ENCODE measurements at places on chromosomes 2 and 18.

DNA sequence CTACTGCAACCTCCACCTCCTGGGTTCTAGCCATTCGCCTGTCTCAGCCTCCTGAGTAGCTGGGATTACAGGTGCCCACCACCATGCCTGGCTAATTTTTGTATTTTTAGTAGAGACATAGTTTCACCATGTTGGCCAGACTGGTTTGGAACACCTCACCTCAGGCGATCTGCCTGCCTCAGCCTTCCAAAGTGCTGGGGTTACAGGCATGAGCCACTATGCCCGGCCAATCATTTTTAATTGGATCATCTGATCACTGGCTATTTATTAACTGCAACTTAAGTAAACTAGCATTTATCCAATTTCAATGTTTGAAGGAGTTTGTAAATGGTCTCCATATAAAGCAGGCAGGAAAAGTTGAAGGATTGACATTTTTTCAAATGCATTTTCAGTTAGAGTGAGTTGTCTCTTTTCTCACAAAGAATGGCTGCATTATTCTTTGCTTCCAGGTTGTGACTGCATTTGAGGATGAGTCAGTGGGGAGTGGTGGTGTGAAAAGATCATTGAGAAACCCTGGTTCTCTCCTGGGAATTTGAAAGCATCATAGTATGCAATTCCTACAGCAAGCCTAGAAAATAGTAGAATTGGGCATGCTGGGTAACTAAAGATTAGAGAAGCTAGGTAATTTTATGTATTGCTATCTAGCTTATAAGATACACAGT is 431.1 kb upstream of the ZEB2 start:
- no peak for DNase-seq

GRCh38 chr2:231869704-231870103 is 56.5 kb downstream of the NPPC start:
- no peak for DNase-seq

GRCh38 chr2:166341426-166341825 is 34.3 kb downstream of the SCN9A start:
- DNase-seq: no peak

GRCh38 chr2:207484444-207485391 is 45.0 kb upstream of the CREB1 start:
- DNase-seq: peak; percentile 52

- no peak for DNase-seq
These were observed 275.3 kb downstream of the GALR1 start for GRCh38 chr18:77524909-77525308.

- DNase-seq: no peak
These were observed 54.8 kb upstream of the CREB1 start for GRCh38 chr2:207474863-207475485.

- DNase-seq: no peak
These were observed 86.8 kb downstream of the METTL8 start for GRCh38 chr2:171346723-171347557.

DNA sequence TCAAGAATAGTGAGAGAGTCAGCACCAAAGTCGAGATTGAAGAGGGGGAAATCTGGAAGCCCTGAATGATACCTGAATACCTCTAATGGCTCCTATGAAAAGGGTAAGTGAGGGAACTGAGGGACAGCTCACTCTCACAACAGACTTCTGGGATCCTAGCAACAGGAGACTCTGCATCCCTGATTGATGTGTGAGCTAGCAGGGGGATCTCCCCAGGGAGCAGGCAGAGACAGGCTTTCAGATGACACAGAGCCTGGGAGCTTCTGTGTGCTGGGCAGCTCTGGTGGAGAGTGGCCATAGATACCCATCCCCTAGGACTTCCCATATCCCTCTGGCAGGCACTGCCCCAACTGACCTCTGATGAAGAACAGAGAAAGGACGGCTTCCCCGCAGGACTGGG is 206.2 kb downstream of the EXOC6B start:
- DNase-seq: no peak

GRCh38 chr2:18752667-18753422 is 163.5 kb upstream of the NT5C1B start:
- DNase-seq: no peak

DNA sequence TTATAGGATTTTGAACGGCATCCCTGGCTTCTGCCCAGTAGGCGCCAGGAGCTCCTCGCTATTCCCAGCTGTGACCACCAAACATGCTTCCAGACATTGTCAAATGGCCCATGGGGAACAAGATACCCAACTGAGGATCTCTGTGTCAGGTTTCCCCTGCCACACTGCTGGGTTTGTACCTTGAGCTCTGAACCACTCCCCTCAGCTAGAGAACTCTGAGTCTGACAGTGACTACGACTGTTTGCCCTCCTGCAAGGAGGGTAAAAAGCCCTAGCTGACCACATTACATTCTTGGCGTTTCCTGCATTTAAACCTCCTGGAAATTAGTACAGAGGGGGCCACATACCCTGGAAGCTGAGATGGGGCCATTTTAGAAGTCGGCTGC is 12.4 kb downstream of the LRRFIP1 start:
- DNase-seq: no peak

- DNase-seq: no peak
These were observed 149.1 kb downstream of the GREB1L start for GRCh38 chr18:21391074-21391673.

- DNase-seq: no peak
These were observed 84.0 kb upstream of the RFX8 start for GRCh38 chr2:101558740-101559525.

GRCh38 chr18:850960-851359 is 38.9 kb upstream of the YES1 start:
- DNase-seq: no peak

DNA sequence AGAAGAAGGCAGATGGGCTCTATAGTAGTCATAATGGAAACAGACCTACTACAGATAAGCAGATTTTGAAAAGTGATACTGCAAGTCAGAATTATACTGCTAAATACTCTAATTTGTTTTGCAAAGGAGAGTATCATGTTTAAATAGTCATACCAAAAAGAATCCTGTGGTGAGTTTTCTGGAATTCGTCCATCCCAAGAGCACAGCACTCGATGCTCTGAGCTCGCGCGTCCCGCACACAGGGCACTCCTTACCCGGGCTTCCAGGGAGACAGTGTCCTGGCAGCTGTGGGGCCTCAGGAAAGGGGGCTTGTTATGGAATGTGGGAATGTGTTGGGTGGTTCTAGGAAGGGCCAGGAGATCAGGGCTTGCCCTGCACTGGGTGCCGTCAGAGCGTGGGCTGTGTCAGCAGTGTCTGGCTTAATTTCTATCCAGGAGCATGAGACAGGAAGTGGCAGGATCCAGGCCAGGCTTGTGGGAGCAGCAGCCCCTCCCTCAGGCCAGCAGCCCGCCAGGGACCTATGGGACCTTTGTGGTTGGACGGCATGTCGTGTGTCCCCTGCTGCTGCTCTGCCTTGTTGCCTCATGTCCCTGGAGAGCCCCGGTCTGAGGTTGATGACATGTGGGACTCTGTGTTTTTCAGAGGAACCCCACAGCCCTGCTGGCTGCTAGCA is 193.2 kb upstream of the TPO start:
- no peak for DNase-seq

DNA sequence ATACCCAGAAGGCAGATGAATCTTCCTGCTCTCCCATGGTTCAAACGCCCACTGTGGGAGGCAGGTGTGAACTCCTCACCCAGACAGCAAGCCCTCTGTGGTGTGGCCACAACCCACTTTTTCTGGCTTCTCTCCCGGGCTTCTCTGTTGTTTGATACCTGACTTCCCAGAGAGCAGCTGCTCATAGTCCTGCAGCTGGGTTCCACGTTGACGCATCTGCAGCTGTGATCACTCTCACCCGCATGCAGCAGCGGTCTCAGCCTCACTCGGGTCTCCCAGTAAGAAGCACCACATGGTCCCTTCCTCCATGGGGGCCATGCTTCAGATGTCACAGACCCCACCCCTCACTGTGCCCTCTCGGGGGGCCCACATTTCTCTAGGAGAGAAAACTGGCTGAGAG is 3.5 kb downstream of the ASPRV1 start:
- DNase-seq: no peak

DNA sequence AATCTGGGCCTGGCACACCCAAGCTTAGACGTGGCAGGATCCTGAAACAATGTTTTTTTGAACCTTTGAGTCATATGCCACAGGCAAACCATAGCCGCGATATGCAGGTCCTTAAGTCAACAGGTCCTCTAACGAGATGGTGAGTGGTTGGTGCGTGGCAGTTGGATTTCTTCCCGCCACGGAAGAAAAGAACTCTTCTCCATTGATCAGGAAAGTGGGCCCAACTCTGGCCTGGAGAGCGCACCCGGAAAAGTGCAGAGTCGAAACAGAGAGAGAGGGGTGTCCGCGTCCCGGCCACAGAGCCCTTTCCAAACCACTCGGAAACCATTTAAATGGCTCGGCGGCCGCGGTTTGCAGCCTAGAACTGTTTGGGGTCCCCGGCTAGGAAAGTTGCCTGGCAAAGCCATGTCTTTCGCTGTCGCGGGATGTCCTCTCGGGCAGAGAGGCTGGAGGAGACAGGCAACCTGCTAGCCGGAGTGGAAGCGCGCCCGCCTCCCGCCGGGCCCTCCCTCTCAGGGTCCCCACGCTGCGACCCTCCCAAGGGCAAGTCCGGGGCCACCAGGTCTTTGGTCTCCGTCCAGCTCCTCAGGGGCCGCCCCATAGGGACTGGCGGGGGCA is 777 bp downstream of the GALNT3 start:
- no peak for DNase-seq

- no peak for DNase-seq
These were observed 197.2 kb downstream of the PID1 start for GRCh38 chr2:229073935-229074334.

DNA sequence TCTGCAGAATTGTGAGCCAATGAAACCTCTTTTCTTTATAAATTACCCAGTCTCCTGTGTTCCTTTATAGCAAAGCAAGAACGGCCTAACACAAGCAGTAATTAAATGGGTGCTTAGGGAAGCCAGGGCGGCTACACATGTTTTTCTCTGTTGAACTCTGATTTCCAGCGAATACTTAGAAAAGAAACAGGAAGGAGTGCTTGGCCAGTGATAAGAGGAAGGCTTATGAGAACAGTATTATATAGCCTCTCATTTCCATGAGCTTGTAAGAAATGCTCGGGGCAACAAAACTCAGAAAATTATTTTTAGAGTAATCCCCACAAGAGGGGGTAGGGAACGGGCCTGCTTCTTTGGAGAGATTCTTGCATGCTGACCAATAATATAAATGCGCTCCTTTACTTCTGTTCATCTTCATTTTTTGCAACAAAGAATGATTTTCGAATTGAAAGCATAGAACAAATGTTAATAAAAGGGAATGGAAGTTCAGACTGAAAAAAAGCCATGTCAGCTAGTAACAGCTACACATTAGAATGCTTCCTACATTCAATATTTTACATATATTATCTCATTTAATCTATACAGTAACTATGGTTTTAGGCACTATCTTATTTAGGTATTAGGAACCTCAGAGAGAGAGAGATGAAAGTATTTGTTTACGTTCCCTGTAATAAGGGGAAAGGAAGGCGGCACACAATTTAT is 49.7 kb upstream of the CCDC85A start:
- no peak for DNase-seq

- DNase-seq: no peak
These were observed 65.2 kb downstream of the GBX2 start for GRCh38 chr2:236102971-236103370.

DNA sequence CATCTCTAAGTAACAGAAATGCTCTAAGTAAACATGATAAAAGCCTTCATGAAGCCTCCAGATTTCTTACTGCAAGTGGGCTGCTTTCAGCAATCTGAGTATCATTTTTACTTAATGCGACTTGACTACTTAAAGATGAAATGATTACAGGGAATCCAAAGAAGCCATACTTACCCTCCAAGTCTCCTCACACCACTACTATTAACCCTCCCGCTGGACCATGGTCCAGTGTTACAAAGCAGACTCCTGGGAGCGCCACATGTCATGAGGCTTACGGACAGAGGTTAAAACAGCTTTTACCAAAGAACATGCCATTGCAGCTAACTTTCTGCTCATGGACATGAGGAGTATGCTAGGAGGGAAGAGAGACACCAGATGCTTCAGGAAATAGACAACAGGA is 46.4 kb downstream of the LPIN2 start:
- DNase-seq: no peak

GRCh38 chr18:33755931-33756560 is 178.0 kb downstream of the ASXL3 start:
- no peak for DNase-seq

GRCh38 chr18:28281400-28281799 is 104.5 kb upstream of the CDH2 start:
- DNase-seq: no peak

GRCh38 chr2:232075859-232076258 is 114.3 kb downstream of the DIS3L2 start:
- DNase-seq: no peak

DNA sequence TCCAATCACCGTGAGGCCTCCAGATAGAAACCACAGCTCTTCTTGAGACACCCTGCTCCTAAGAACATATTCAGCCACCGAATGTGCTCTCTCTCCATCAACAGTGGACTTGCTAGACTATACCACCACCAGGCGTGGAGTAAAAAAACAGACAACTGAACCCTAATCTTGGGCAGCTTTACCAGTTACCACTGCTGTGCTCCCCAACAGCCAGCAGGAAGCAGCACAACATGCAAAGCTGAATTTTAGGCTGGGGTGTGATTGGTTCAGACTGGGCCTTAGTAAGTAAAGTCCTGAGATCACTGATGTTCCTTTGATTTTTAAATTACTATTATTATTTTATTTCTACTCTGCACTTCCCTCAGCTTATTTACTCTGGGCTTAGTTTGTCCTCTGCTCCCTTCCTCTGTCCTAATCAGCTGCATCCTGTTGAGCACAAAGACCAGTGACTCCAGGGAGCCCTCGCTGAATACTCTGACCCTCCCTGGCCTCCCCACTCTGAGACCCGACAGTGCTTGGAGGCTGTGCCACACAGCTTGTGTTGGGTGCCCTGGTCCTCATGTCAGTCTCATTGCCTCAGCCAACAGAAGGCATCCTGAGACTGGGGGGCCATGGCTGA is 21.9 kb downstream of the MRPL35 start:
- peak; percentile 61 for DNase-seq

- DNase-seq: no peak
These were observed 144.2 kb downstream of the BABAM2 start for GRCh38 chr2:28034696-28035095.

- no peak for DNase-seq
These were observed 28.9 kb downstream of the NYAP2 start for GRCh38 chr2:225428360-225428759.

GRCh38 chr2:171004363-171004762 is 75.3 kb downstream of the GORASP2 start:
- no peak for DNase-seq

DNA sequence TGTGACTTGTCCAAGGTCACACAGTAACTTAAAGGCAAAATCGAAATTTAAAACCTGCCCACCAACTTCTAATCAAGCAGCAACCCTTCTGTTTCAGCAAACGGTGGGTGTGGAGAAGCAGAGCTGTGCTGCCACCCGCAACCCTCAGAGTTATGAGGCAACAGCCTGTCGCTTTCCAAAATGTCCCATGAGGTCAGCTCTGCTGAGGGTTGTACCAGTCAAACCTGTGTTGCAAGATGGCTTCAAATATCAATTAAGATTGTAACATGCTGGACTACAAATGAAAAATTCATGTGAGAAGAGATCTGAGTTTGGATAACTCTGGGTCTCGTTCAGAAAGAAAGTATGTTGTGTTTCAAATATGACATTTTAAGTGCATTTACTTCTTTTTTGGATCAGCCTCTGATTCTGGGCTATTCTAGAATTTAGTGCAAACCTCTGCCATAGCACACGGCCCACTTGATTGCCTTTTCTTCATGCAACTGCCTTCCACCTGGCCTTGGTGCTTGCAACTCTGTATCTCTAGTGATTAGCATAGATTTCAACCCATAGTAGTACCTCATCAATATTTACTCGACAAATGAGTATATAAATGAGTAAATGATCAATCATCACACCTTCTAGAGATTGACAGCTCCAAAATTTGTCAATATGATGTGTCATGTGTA is 69.3 kb downstream of the TIMM21 start:
- no peak for DNase-seq

GRCh38 chr2:56244911-56245530 is 61.2 kb downstream of the CCDC85A start:
- no peak for DNase-seq
